ENCODE measurements at places on chromosomes 4 and X.

DNA sequence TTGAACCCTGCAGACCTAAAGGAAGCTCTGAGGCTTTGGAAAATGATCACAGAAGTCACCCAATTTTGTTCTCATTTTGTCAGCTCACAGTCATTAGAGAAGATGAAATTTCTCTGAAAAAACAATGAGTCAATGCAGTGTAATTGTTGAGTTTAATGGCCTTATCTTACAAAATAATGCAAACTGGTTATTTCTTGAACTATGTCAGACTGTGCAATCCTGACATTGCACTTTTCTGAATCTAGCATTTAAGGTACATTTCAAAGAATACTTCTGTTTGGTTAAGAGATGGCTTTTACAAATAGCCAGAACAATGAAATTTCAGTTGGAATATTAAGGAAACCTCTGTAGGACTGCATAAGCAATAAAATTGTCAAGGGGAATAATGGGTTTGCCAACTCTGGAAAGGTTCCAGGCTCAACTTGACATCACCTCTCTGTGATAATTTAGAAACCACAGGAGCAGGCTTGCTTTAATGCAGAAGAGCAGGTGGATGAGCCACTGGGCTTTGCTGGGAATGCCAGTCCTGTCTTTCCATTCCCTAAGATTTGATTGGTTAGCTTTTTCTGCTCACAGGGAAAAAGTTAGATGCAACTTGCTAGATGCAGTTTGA lies 222.8 kb downstream of the FRMPD4 start:
- DNase-seq, result no peak

DNA sequence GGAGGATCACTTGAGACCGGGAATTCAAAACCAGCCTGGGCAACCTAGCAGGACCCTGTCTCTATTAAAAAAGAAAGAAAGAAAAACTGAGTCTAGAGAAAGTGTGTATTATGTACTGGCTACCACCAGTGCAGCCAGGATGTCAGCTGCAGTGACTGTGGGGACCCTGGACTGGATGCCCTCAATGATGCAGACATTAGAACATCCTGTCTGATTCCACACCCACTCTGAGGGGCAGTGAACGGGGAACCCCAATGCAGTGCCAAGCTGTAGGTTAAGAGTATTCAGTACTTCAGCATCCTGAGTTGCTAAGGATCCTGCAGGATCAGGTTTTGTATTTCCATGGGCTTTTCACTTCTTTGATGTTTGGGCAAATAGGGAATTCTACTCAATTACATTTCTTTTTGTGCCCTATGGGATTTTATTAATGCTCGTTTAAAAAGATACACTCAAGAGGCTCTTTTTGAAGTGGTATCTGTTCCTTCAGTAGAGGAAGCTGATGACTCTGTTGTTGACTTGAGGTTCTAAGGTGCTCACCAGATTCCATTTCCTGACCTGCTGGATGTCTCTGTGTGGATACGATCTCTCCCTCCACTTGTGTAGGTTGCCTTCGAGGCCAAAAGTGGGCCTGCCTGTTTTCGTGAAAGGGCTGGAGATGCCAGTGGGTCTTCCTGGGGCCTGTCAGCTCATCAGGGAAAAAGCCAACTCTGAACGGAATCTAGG lies 85.9 kb upstream of the CLCN4 start:
- DNase-seq, result no peak

GRCh38 chr4:156799121-156799589 lies 172.4 kb downstream of the PDGFC start:
- no peak for DNase-seq

- DNase-seq, result no peak
Observed at GRCh38 chr4:38381788-38382187, 282.2 kb upstream of the KLF3 start.

DNA sequence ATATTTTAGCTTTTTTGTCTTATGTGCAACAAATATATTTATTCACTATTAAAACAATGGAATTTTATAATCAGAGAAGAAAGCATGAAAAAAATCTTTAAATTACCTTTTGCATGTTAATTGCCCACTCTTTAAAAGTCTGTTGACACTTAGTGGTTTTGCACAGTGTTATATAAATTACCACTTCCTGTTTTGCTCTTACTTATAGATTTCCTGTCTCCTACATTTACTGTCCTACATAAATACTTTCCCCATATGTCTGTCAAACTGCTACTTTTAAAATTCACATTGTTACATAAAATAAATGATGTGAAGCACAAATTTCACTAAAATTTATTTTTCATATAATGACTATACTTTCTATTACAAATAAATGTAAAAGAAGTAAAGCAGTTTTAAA lies 161.1 kb upstream of the NDST4 start:
- no peak for DNase-seq

- DNase-seq, result no peak
Observed at GRCh38 chr4:174318829-174319764, 35.4 kb downstream of the CEP44 start.

- no peak for DNase-seq
Observed at GRCh38 chrX:71438750-71439149, 72.6 kb downstream of the TAF1 start.

- DNase-seq, result no peak
Observed at GRCh38 chr4:187444061-187444460, 551.5 kb upstream of the ZFP42 start.

GRCh38 chr4:105709081-105709450 lies 482 bp downstream of the GSTCD start:
- no peak for DNase-seq
